Adipose tissue (tissue), 3 donors: ENCODE measurements at places on chromosomes 12 and 14. TPM values are rescaled to one million over a fixed set of nuclear protein-coding genes. Genes with fewer than 3 reads are reported as not detected.

TCL1B gene
- not detected for polyA plus RNA-seq

SLC11A2 gene
- polyA plus RNA-seq, result 23.7 TPM

TMTC1 gene
- 35.1 TPM for polyA plus RNA-seq

FAM186B gene
- polyA plus RNA-seq, result 0.25 TPM

SMARCD1 gene
- polyA plus RNA-seq, result 38.4 TPM

ENDOU gene
- polyA plus RNA-seq, result 0.14 TPM

YBX3 gene
- 424 TPM for polyA plus RNA-seq

TGM1 gene
- polyA plus RNA-seq, result 2.5 TPM
